Inflammatory macrophage (primary cell): ENCODE measurements at places on chromosomes 6 and 20.

DNA sequence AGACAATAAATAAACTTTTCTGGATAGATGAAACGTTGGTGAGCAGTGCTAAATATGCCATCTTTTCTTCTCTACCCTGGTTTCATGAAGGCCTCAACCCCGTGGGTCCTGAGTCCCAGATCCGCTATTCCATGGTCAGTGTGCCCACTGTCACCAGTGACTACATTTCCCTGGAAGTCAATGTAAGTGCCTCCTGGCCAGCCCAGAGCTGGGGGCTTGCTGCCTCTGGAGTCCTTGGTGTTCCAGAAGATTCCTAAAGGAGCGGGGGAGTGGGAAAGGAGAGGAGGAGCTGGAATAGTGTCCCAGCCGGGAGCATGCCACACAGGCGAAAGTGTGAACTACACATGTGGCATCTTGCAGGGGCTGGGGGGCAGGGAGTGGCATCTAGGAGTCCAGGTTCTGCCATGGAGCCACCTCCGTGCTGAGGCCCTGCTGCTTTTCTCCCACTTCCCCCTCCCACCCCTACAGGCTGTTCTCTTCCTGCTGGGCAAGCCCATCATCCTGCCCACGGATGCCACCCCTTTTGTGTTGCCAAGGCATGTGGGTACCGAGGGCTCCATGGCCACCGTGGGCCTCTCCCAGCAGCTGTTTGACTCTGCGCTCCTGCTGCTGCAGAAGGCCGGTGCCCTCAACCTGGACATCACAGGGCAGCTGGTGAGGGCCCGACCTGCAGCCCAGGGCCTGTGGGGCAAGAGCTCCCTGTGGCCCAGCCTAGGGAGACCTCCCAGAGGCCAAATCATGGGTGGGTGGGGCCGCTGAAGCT, 10.8 kb downstream of the BPIFB2 start:
- DNase-seq: no peak

GRCh38 chr20:58239216-58239615, 10.8 kb upstream of the ANKRD60 start:
- DNase-seq: no peak

DNA sequence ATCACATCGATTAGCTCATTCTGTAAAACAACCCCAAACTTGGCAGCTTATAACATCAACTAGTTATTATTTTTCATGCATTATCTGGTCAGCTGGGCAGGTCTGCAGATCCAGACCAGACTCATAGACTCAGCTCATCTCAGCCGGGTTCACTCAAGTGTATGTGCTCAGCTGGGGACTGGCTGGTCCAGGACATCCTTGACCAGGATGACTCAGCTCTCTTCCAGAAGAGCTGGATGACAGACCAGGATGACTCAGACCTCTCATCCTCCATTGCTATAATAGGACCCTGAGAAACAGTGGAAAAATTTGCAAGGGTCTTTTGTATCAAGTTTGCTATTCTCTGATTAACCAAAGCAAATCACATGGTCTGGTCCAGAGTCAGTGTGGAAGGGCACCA, 312.5 kb upstream of the PLCB4 start:
- no peak for DNase-seq

GRCh38 chr6:13428583-13429405, 58.6 kb downstream of the GFOD1 start:
- DNase-seq: no peak

DNA sequence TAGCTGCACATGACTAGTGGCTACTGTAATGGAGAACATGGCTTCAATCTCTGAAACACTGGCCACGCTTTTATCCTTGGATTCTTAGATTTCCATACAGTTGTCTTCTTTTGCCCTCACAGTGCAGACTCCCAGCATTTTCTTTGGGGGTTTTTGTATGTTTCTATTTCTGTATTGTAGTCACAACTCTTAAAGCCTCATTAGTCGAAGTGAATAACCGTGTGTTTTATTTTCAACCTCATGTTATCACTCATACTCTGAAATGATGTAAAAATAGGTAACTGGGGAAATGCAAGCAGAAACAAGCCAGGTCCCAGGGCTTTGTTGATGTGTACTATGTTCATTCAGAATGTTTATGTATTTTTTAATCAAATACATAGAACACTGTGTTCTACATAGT, 162.9 kb downstream of the JARID2 start:
- no peak for DNase-seq

DNA sequence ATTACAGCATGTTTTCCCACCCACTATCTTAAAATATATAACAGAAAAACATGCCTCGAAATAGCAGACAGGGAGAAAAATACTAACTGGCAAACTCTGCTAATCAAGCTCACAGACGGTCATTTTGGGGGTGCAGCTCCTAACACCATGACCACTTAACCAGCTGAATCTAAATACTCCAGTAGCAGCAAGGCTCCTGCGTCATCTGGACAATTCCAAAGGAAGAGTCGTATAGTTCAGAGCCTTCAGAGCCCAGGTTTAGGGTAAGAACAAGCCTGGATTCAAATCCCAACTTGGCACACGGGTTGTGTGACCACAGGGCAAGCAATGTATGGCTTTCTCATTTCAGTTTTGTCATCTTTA, 81.3 kb upstream of the COL21A1 start:
- DNase-seq: no peak

DNA sequence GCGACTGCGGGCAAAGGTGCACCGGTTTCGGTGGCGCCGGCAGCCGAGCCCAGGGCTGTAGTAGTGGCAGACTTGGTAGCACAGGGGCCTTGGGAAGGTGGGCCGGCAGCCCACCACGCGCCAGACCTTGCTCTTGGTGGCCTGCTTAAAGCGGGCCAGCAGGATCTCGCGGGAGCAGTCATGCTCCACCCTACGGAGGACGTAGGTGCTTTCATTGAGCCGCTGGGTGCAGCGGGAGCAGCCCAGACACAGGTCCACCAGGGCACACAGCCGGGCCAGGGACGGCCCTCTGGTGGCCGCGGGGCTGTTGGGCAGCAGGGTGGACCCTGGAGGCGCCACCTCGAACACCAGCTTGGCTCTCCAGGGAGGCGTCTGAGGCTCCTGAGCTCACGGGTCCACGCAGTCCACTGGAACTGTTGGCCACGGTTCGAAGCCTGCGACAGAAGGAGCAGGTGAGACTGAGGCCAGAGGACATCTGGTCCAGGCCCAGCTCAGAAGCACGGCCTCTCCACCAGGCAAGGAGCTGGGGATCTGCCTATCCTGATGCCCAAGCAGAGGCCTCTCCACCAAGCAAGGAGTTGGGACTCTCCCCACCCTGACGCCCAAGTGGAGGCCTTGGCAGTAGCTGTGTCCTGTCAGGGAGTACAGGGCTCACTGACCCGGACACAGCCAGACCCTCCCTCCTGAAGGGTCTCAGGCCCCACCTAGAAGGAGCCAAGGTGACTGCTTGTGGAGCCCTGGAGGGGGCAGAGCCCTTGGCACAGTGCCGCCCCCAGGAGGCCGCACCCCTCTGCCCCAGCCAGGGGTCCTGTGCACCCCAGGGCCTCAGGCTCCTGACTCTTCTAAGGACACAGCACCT, 1.0 kb downstream of the HELZ2 start:
- no peak for DNase-seq

DNA sequence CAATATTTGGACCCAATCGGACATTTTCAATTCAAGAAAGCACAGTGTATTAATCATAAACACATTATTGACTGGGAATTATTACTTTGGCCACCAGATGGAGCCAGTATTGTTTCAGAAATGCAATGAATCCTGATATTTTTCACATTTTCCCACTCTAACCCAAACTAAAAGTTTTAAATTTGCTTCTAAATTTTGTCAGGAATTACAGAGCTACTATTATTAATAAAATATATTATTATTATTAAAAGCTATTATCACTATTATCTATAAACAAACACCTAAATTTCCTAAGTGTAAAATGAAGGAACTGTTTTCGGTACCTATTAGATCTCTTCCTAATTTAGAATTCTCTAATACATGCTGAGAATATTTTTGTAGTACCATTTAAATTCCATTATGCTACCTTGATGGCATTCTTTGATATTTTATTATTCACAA, 245.3 kb downstream of the OGFRL1 start:
- peak; percentile 7 for DNase-seq

- DNase-seq: no peak
These were observed 67.0 kb downstream of the NOX3 start for GRCh38 chr6:155388591-155388990.

GRCh38 chr6:138817799-138818198, 21.9 kb downstream of the ECT2L start:
- DNase-seq: no peak

DNA sequence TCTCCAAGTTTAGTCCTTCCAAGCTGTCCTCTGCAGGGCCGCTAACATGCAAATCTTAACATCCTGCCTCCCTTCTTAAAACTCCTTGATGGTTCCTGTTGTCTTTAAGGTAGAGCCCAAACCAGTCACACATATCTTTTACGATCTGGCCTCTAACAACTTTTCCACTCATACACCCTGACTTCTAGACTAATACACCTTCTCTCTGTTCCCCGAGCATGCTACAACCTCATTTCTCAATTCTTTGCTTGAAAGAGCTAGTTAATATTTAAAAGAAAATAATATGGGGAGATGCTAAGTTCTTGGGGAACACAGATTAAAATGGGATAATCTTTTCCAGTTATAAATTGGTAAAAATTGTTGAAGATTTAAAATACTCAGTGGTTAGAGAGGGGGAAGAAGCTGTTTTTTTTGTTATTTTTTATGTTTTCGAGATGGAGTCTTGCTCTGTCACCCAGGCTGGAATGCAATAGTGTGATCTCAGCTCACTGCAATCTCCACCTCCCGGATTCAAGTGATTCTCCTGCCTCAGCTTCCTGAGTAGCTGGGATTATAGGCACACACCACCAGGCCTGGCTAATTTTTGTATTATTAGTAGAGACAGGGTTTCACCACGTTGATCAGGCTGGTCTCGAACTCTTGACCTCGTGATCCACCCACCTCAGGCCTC, 250.7 kb downstream of the MAFB start:
- DNase-seq: no peak

GRCh38 chr6:149324428-149324827, 6.9 kb downstream of the TAB2 start:
- DNase-seq: no peak

GRCh38 chr6:6614096-6614982, 25.8 kb downstream of the LY86 start:
- no peak for DNase-seq

GRCh38 chr20:36218380-36219064, 17.8 kb upstream of the AAR2 start:
- DNase-seq: no peak

GRCh38 chr6:123687864-123688263, 51.1 kb upstream of the TRDN start:
- no peak for DNase-seq

DNA sequence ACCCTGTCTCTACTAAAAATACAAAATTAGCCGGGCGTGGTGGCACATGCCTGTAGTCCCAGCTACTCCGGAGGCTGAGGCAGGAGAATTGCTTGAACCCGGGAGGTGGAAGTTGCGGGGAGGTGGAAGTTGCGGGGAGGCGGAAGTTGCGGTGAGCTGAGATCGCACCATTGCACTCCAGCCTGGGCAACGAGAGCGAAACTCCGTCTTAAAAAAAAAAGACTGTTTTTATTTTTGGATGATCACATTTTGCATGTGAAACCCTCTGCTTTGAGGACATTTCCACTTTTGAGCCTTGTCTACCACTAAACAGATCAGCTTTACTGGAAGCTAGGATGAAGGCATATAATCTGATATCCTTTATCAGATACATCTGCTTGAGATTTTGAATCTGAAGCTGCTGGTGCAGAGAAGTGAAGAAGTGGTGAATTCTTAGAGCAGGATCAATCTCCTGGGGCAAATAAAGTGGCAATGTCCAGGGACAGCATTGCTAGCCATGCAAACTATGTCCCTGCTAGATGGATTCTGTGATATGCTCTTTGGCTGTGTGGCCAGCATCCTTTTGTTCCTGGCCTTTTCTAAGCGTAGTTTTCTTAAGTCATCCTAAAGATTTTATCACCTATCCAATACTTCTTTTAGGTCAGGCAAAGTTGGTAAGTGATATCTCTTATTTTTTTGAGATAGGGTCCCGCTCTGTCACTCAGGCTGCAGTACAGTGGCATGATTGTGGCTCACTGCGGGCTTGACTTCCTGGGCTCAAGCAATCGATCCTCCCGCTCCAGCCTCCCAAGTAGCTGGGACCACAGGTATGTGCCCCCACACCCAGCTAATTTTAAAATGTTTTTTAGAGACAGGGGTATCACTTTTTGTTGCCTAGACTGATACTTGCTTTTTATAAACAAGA, 23.3 kb downstream of the RBL1 start:
- no peak for DNase-seq

DNA sequence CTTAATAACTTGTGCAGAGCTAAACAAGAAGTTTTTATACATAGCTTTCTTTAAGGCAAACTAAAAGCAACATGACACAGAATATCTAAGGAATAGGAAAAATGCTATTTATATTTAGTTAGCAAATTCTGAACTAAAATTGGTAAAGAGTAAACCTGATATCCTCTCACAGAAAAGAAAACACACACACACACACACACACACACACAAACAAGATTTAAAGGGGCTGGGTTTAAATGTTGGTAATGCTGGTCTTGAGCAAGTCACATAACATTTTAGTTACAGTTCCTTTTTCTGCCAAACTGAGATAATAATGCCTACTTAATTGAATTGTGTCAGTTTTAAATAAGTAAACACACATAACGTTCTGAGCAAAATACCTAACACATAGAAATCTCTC, 1.6 kb downstream of the TRDN start:
- DNase-seq: no peak

DNA sequence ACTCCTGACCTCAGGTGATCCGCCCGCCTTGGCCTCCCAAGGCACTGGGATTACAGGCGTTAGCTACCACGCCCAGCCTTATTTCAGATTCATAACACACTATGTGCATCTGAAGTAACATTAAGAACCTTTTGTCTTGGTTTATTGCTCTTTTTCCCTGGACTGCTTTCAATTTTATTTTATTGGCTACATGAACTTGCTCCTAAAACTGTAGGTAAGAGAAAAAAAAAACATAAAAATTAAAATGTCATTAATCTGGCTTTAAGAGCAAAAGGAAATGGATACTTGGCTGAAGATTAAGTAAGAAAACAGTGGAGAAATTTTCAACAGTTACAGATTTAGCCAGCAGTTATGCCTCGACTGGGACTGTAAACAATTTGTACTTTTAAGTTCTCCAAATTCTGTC, 62.5 kb downstream of the GJA1 start:
- DNase-seq: no peak

DNA sequence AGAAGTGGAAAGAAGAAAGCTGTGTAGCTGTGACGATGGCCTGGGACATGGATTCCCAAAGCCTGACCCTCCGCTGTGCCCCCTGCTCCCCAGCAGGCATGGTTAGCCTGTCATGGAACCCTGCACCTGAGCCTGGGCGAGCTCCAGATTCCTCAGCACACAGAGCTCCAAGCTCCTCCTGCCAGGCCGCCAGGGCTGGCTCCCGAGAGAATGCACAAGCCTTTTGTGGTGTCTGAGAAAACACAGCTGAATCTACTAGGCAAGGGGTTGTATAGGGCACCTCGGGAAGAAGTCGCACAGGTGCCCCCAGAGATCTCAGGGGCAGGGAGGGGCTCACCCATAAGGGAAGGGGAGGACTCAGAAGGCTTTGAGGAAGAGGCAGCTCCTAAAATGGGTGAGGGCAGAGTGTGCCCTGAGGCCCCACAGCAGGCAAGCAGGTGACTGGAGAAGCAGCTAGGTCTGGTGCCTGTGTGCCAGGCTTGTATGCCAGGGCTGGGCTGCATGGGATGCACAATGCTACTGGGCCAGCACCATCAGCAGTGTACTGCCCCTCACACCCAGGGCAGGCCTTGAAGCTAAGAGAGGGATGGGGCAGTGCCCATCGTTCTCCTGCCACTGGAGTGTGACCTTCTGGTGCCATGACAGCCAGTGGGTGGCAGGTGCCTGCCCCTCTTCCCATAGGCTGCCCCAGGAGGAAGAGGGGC, 64.3 kb upstream of the CD93 start:
- DNase-seq: no peak
